ENCODE measurements at places on chromosomes 16 and 17.
A peak's percentile ranks its signal among the peaks of the same experiment; 100 is the strongest.

DNA sequence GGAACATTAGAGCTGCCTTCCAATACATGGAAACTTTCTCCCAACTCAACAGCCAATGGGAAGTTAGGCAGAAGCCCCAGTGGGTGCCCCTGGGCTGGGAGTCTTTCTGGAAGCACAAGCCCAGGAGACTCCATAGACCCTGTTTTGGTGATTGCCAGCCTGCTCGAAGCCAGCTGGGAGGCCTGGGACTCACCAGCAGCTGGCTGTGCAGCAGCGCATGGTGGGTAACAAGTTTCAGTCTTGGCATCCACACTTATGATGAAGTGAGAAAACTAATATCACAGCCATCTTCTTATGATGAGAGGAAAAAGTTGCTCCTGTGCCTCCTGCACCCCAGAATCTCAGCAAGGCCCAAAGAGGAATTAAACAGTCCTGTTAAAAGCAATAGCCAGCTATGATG, 522.5 kb upstream of the CDH5 start:
- DNase-seq = no peak

DNA sequence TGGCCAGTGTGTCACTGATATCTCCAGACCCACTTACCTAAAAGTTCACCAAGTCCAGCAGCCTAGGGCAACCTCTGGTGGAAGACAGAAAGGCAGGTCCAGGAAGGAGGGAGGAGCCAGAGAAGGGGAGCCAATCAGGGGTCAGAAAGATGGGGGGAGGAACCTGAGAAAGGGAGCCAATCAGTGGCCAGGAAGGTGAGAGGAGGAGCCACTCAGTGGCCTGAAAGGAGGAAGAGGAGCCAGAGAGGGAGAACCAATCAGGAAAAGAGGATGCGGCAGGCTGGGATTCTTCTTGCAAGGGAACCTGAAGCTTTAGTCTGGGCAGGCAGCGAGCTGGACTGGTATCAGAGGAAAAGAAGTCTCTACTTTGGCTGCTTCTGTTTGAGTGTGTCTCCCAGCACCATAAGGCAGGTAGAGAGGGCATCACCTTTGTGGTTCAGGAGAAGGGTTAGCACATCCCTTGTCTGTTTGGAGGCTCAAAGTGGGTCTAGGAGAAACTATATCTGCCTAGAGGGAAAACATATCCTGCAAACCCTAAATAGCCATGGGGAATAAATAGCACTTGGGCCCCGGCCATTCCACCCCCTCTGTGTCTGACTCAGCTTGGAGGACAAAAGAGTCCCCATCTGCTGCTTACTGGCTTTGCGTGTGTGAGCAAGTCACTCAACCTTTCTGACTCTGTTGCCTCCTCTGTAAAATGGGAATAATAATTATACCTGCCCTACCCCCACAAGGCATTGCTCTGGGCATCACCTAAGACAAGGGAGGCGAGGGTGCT, 43.4 kb upstream of the CRHR1 start:
- DNase-seq = peak; percentile 80

- no peak for DNase-seq
Observed at GRCh38 chr16:54093281-54093680, 193.3 kb downstream of the IRX3 start.

DNA sequence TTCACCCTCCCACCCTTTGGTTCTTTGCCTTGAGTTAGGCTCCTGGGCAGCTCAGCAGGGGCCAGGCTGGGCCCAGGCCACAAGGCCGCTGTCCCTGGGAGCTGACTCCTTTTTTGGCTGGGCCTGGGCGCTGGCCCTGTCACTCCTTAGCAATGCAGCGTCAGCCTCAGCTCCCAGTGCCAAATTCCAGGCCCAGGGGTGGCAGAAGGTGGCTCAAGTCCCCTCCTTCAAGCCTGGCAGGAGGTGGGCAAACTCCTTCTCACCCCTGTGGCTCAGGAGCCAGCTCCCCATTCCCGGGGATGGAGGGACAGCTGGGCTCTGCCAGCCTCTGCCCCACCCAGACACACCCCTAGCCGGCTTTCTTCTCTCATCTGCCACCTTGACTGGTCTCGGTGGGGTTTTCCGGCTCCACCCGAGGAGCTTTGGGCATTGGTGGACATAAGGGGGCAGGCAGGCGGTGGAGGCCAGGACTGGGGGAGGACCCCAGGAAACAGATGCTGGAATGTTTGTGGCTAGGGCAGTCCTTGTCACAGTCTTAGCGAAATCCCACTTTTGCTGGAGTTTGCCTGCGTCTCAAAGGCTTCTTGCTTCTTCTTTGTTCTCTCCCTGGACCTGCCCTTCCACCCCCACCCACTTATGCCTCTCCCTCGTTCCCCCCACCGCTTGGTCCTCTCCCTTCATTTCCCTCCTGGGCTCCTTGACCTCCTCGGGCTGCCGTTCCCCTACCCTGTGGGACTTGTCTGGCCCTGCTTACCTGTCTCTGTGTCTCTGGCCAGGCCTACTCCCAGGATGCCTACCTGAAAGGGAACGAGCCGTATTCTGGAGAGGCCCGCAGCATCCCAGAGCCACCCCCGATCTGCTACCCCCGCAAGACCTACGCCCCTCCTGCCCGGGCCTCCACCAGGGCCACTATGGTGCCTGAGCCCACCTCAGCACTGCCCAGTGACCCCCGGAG, 37.4 kb downstream of the ARHGAP23 start:
- no peak for DNase-seq

DNA sequence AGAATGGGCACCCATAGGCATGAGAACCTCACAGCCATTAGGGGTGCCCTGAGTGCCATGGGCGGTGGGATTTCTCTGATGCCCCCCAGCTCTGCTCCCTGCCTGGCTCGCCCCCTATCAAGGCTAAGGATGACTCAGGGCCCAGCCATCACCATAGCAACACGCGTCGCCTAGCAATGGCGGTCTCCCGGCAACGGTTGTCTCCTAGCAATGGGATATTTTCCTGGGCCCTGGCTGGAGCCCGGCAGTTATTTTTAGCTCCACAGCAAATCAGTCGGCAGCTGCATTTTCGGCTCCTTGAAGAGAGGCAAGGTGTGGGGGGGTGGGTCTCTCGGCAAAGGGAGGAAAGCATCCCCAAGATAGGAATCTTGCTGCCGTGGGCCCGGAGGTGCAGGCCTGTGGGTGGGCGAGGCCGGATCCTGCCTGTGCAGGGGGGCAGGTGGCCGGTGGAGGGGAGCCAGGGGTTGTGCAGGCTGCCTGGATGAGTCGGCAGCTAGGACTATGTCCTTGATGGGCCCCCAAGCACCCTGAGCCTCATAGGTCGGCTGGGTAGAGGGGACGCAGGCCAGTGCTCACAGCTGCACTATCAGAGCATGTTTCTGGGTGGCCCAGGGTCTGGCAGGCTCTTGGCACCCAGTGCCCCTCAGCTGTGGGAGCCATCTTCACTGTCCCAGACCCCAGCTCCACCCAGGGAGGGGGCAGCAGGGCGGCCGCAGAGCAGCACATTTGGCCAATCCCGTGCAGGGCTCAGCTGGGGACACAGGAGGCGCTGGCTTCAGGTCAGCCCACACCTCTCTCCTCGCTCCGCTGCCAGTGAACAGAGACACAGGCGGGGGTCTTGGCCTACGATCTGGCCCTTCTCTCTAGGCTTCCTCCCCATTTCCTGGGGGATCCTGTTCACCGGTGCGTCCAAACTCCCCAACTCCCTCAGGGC, 4.2 kb upstream of the FBXL16 start:
- DNase-seq = peak; percentile 85

- DNase-seq = no peak
Observed at GRCh38 chr17:70539132-70539924, 370.0 kb downstream of the KCNJ2 start.

DNA sequence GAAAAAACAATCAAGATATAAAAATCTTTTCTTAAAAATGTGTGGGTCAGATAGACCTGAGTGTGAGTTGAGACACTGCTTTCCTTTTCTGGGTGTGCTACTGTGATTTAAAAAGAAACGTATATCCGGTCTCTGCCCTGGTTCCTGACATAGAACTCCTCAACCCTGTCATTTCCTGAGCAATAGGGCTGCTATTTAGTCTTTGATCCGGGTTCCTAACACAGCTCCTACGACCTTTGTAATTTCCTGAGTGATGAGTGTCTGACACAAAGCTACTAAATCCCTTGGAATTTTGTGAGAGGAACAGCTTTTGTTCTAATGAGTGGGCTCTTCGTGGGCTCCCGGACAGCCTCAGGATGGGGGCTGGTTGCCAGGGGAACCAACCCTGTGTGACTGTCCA, 93.9 kb upstream of the FA2H start:
- DNase-seq = no peak

GRCh38 chr16:276426-277077, 808 bp upstream of the RGS11 start:
- DNase-seq = no peak

DNA sequence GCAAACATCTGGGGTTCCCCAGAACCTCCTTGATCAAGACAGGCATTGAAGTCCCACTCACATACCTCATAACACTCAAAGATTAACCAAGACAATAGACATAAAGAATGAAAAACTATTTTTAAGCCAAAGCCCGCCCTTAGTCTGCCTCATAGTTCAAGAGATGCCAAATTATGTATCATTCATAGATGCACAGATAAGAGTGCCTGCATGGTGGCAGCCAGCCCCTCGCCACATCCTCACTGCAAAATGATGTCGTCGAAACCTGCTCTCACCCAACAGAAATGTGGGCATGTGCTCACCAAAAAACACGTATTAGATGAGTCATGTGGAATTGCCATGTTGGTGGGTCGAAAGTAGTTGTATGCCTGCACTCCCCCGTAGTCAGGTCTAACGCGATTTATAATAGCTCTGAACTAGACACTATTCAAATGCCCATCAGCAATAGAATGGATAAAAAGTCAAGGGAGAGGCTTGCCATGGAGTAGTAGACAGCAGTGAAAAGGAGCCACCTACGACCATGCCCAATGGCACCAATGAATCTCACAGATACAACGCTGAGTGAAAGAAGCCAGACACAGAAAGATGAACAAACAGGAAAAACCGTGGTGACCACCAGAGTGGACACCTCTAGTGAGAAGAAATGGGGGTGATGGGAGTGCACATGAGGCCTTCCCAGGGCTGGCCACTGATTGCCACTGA, 64.8 kb downstream of the C16orf95 start:
- no peak for DNase-seq

- DNase-seq = no peak
Observed at GRCh38 chr17:44279666-44280391, 11.9 kb upstream of the SLC4A1 start.

GRCh38 chr16:62692685-62693084, 656.4 kb upstream of the CDH8 start:
- DNase-seq = no peak

- DNase-seq = no peak
Observed at GRCh38 chr16:87864331-87864989, 4.8 kb downstream of the SLC7A5 start.

DNA sequence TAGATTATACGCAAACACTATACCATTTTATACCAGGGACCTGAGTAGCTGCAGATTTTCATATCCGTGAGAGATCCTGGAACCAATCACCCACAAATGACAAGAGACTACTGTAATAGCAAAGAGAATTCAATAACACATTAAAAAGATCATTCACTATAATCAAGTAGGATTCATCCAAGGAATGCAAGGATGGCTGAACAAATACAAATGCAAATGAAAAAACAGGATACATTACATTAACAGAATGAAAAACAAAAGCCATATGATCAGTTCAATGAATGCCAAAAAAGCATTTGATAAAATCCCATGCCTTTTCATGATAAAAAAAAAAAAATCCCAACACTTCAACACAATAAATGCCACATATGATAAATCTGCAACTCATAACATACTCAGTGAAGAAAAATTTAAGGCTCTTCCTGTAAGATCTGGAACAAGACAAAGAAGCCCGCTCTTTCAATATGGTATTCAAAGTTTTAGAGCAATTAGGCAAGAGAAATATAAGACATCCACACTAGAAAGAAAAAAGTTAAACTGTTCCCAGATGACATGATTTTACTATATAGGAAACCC, 29.0 kb downstream of the N4BP1 start:
- no peak for DNase-seq

- DNase-seq = no peak
Observed at GRCh38 chr16:10668322-10669045, 26.2 kb downstream of the TEKT5 start.

GRCh38 chr16:921321-921905, 49.4 kb downstream of the LMF1 start:
- DNase-seq = no peak

- DNase-seq = no peak
Observed at GRCh38 chr16:89720551-89720812, 216 bp downstream of the VPS9D1 start.
